Activated CD4-positive, alpha-beta T cell treated with anti-CD3 and anti-CD28 coated beads for 1 hour (primary cell): ENCODE measurements at places on chromosomes 3 and 15.

- no peak for DNase-seq
Measured at GRCh38 chr3:177314897-177315296, 117.6 kb upstream of the TBL1XR1 start.

GRCh38 chr3:185813205-185813604 is 11.6 kb downstream of the IGF2BP2 start:
- DNase-seq, result no peak

GRCh38 chr3:176697284-176697889 is 499.9 kb downstream of the TBL1XR1 start:
- no peak for DNase-seq

DNA sequence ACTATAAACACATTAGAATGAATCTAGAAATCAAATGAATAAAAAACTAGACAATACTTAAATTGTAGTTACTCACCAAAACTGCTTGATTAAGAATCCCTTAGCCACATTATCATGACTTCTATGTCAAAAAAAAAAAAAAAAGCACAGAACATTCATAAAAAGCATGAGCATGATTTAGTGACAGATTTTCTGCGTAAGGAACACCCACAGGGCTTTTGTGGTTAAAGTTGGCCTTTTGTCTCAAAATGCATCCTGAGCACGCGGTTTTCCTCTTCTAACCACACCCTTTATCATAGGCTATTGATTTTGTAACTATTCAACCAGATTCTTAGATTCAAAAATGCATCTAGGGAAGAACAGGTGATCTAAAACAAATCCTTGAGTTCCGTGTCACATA is 334.0 kb upstream of the NR2F2 start:
- no peak for DNase-seq

DNA sequence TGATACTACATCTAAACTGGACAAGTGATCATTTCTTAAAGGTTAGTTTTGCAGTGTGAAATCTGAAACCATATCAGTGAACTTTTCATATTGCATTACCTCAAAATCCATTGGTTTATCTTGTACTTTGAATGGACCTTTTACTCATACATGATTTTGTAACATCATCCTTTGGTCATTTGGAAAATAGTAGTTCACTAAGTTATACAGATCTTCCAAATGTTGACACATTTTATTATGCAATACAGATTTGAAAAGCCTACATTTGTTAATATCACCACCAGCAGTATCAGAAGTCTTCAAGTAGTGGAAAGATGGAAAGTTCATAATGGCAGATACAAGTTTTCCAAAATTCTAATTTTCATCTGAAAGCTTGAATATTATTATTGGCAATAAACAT is 64.0 kb upstream of the CDV3 start:
- DNase-seq, result no peak

GRCh38 chr3:70065696-70066253 is 66.2 kb downstream of the SAMMSON start:
- DNase-seq, result no peak

- DNase-seq, result peak; percentile 52
Measured at GRCh38 chr15:74053941-74054529, 28.3 kb downstream of the GOLGA6A start.

DNA sequence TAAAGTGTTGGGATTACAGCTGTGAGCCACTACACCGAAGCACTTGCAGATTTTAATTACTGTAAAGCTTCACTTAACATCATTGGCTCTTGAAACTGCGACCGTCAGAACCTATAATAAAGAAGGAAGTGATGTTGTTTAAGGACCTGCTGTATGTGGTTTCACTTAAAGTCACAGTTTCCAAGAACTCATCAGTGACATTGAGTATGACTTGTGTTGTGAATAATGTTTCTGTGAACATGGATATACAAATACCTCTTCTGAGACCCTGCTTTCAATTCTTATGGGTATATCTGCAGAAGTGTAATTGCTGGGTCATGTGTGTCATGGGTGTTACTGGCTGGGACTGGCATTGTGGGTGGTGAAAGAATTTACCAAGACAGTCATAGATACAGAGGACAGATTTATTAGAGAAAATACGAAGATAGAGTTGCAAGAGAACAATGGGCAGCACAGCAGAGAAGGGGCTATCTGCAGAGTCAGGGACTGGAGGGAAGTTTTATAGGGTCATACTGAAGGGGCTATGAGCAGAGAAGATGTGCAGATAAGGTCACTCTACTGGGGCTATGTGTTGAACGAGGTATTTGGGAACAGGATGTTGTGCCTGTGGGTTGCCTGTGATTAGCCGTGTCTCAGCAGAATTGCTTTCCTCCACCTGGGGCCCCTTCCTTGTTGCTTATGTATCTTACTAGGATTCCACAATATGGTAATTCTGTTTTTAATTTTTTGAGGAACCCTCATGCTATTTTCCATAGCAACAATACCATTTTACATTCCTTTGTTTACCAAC is 4.5 kb downstream of the NDUFB5 start:
- DNase-seq, result no peak

GRCh38 chr3:179565496-179565895 is 2.8 kb downstream of the ACTL6A start:
- no peak for DNase-seq

DNA sequence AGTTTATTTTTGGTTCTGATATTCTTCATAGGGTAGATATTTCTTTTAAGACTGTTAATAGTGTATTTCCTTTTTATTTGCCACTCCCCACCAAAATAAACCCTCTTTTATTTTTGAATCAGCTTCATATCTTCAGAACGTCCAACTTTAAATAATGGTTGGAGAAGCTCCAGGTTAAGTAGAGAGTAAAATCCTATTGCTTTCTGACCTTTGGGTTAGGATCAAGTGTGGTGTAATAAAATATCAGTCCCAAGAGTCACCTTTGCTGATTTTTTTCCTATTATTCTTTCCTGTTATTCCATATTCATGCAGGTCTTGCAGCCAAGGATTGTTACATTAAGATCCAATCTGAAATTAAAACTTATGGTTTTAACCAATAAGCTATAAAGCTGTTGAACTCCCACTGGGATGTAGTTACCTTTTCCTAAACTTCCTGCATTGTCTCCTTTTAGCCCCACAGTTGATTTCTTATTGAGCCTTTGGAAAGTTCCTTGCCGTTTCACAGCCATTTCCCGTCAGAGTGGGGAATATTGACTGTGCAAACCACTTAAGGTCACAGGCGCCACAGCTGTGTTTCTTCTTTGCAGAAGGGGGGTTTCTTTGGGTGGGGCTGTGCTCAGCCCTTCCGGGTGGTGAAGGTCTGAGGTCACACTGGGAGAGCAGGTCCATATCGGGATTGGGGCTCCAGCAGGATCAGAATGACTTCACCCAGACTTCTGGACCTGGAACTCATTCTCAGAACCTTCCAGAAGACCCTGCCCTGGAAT is 287.3 kb upstream of the CTDSPL start:
- DNase-seq, result no peak

GRCh38 chr3:171407759-171408158 is 52.4 kb downstream of the TNIK start:
- DNase-seq, result no peak

GRCh38 chr15:66231394-66232266 is 21.9 kb downstream of the MEGF11 start:
- DNase-seq, result no peak

DNA sequence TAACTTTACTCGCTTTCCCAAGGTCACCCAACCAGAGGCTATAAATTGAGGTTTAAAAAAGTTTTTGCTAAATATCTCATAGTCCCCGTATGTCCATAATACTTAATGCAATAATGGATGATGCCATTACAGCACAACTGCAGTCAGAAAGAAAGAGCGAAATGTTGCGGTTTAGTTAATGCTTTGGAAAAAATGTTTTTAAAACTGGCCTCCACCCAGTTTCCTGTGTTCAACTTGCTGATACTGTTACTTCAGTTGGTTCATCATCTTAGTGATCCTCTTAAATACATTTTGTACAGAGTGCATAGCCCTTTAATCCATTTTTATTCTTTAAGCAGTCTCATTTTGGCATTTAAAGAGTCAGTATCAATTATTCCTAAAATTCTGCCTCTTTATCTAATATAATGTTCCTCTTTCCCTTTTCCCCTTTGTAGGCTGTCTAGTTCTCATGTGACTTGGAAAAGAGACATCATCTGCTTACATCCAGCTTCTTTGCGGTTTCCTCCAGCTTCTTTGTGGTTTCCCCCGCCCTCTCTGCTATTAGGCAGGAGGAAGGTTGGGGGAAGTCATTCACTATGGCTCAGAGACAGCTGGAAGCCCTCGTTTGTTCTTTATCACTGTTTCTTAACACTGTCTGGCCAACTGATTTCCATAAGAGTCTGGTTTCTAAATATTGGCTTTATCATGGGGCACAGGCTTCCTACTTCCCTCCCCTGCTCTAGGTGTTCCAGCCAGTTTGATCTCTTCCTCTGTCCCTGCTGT is 154.3 kb downstream of the GOLIM4 start:
- DNase-seq, result no peak

- DNase-seq, result peak; percentile 31
Measured at GRCh38 chr3:100401674-100402041, 319 bp downstream of the LNP1 start.

- DNase-seq, result no peak
Measured at GRCh38 chr3:174126990-174127758, 729.6 kb downstream of the NLGN1 start.

DNA sequence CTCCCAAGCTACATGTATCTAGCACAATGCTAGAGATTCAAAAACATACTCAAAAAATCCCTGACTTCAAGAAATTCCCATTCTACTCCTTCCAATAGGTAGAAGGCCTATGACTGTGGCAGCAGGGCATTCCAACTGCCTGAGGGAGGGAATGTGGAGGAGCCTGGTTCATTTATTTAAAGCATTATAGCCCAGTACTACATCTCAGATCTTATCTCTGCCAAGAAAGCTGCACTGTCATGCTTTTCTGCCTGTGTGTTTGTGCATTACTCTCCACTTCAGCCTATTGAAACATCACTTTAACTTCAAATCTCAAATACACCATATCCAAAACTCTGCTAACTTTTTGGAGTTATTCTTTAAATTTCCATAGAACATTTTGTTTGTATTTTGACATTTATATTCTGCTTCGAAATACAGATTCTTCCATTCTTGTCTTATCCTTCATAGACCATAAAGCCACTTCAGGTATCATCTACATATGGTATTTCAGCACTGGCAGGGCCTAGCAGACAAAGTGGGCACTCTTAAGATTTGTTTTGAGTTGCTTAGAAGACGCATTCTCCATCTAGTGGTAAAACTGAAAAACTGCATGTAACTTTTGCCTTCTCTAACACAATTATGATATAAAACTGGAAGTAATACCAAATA is 59.1 kb upstream of the NEDD4 start:
- no peak for DNase-seq

- no peak for DNase-seq
Measured at GRCh38 chr15:73596174-73596573, 37.0 kb downstream of the NPTN start.

GRCh38 chr3:150312018-150312657 is 96.0 kb upstream of the TSC22D2 start:
- DNase-seq, result no peak

DNA sequence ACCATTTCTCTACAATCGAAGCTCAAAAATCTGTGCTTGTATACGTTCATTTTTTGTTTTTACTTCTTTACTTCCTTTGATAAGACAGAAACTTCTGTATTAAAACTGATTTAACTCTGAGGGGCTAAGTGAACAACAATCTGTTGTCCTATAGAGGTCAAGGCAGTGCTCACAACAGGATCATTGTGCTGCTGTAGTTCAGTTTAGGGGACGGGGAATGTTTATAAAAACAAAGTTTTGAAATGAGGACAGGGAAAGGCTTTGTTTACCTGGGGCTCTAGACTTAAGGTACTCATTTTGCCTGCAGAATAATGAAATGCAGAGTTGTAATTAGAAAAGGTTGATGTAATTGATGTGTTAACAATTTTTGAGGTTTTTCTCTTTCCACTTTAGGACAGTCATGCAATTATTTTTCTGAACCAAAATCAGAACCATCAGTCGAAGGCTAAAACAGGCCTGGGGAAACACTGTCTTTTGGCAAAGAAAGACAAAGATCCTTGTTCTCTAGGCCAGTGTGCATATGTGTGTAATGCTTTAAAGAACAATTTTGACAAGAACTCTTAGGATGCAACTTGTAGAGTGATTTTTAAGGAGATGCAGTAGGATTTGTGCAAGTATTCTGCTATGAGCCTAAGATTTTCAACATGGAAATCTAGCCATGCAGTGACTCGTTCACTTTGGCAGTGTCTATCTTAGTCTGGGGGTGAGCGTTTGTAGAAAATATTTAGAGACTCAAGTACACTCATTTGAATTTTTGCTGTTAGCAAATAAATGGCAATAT is 165.2 kb downstream of the PGPEP1L start:
- no peak for DNase-seq

DNA sequence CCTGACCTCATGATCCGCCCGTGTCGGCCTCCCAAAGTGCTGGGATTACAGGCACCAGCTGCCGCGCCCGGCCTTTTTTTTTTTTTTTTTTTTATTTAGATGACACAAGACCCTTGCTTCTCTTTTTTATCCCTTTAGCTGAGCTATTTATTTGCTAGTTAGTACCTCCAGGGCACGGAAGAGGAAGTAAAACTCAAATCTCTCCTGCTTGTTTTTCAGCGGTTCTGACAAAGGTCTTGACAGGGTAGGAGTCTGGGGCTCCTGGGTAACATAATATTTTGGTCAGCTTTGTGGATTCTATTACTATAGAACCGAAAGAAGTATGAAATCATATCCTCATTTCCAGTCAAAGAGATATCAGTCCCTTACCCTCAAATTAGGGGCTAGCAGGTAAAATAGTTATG is 44.0 kb upstream of the ETV5 start:
- DNase-seq, result no peak

DNA sequence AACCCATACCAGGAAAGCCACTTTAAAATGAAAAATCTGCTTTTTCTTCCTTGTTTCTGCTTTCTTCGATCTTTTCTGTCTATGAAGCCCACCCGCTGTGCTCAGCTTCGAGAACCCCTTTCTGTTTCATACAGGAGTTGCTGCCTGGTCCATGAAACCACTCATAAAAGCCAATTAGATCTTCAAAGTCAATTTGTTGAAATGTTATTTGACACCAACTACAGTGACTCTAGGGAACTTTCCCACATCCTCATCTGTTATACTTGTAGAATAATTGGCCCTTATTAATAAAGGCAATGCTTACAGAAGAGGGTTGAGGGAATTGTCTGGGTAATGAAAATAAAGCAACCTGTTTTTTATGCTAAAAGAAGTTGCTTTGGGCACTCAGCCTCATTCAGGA is 523.6 kb downstream of the OCA2 start:
- DNase-seq, result no peak
